ENCODE measurements at places on chromosomes 12 and 14.

DNA sequence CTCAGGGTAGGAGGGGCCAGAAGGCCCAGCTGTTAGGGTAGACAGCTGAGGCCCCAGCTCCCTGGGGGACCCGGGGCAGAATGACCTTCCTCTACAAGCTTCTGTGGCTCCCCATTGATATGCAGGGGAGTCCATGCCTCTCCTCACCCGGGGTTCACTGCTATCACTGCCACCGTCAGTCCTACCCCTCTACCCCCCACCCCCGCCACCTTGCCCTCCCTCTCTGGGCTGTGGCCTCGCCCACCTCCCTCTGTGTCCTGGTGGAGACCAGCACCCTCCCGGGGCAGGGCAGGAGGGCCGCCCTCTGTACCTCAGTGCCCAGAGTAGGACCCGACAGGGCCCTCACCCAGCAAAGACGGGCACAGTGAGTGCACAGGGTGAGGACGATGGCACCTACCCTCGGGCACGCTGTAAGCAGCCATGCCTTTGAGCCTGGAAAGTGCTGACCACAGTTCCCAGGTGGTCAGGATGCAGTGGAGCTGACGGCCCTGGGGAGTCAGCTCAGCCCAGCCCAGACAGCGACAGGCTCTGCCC, 88.4 kb upstream of the SFSWAP start:
- H3K27ac ChIP-seq: no peak overlapping the region
- H3K36me3 ChIP-seq: no peaks in the 10 kb centered on the region
- DNase-seq: no peak
- H3K27me3 ChIP-seq: no peaks in the 10 kb centered on the region
- peaks cover 7% of the 10 kb centered on the region for H3K4me1 ChIP-seq
- no peak overlapping the region for H3K4me3 ChIP-seq

DNA sequence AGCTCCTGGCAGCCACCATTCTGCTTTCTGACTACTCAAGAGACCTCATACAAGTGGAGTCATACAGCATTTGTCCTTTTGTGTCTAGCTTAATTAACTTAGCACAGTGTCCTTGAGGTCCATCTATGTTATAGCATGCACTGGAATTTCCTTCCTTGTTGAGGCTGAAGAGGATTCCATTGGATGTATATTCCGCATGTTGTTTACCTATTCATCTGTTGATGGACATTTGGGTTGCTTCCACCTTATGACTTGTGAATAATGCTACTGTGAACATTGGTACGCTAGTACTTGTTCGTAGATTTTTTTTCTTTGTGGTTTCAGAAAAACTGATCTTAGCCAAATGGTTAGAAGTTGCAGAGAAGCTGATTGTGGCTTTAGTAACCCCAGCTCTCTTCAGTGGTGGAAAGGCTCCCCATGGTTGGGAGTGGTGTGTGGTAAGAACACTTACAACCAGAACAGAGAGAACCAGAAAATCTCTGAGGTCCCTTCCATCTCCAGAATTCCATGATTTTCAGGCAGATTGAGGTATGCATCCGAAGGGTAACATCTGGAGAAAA, 118.4 kb downstream of the SAMD4A start:
- no peaks in the 10 kb centered on the region for H3K27me3 ChIP-seq
- H3K36me3 ChIP-seq: no peaks in the 10 kb centered on the region
- H3K27ac ChIP-seq: peak overlapping the region; percentile 89
- H3K4me1 ChIP-seq: peaks cover 86% of the 10 kb centered on the region

- H3K27ac ChIP-seq: no peak overlapping the region
- DNase-seq: no peak
- no peaks in the 10 kb centered on the region for H3K4me1 ChIP-seq
- no peaks in the 10 kb centered on the region for H3K36me3 ChIP-seq
- no peaks in the 10 kb centered on the region for H3K27me3 ChIP-seq
These were observed 199.0 kb downstream of the RAD51B start for GRCh38 chr14:68018598-68018997.

GRCh38 chr14:70755655-70756054, 53.7 kb downstream of the MAP3K9 start:
- H3K36me3 ChIP-seq: no peaks in the 10 kb centered on the region
- H3K27ac ChIP-seq: no peak overlapping the region
- DNase-seq: no peak
- no peak overlapping the region for H3K4me3 ChIP-seq
- no peaks in the 10 kb centered on the region for H3K4me1 ChIP-seq

DNA sequence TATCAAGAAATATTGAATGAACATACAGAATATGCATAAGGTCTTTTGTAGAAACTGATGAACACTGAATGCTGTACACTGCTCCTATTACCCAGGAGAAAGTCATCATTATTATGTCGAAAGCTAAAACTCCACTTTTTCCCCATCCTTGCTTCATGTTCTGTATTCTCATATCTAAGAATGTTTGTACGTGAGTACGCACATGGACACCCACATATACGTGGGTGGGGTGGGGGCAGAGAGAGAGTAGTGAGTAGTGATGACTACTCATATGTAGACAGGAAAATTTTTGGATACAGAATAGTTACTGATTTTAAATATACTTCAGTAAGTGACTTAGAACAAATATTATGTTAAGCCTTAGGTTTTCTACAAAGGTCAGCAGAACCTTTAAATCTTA, 75.1 kb downstream of the FERMT2 start:
- peaks cover 35% of the 10 kb centered on the region for H3K36me3 ChIP-seq
- no peaks in the 10 kb centered on the region for H3K27me3 ChIP-seq
- H3K4me3 ChIP-seq: no peak overlapping the region
- peaks cover 28% of the 10 kb centered on the region for H3K4me1 ChIP-seq
- no peak for DNase-seq

- H3K36me3 ChIP-seq: no peaks in the 10 kb centered on the region
- no peak for DNase-seq
- H3K27me3 ChIP-seq: no peaks in the 10 kb centered on the region
These were observed 77.0 kb upstream of the PSMC1 start for GRCh38 chr14:90179357-90179756.

GRCh38 chr14:28656704-28657255, 109.8 kb upstream of the FOXG1 start:
- no peak overlapping the region for H3K4me3 ChIP-seq
- no peaks in the 10 kb centered on the region for H3K27me3 ChIP-seq
- H3K36me3 ChIP-seq: no peaks in the 10 kb centered on the region

DNA sequence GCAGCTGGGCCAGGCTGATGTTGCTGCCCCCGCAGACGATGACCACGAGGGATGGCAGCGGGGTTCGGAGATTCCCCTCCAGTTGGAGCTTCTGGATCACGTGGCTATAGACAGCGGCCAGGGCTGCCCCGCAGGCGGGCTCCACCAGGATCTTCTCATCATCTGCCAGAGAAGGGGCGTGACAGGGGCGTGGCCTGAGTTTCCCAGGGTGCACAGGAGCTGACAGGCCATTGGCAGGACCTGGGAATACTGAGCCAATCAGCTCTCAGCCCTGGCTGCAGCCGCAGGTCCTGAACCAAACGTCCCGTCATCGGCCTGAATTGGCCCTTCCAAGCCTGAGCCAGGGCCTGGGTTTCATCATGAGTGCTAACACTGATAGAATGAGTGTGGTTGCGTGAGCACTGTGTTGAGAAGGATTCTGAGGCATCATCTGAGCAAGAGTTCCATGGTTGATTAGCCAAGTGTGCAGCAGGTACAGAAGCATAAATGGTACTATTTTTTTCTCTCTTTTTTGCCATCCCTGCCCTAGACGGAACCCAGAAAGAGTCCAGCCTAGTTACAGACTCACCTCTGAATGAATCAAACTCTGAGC, 10.6 kb downstream of the SDS start:
- H3K4me3 ChIP-seq: no peak overlapping the region
- H3K27ac ChIP-seq: no peak overlapping the region
- no peaks in the 10 kb centered on the region for H3K4me1 ChIP-seq

DNA sequence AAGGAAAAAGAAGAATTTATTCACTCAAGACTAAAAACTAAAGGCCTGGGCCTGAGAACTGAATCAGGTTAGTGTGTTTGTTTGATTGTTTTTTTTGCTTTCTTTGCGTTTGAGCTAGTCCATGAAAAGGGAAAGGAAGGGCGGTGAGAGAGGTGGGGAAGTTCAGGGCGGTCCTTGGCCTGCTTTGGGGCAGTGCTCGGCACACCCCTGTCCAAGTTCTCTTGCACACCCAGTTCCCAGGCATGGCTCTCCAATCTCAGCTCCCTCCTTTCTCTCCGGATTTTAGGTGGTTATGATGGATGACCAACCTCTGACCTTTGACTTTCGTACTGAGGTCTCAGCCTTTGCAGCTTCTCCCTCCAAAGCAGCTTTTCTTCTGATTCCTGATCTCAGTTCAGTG, 11.3 kb downstream of the COA8 start:
- H3K27ac ChIP-seq: no peak overlapping the region
- no peak for DNase-seq
- peaks cover 16% of the 10 kb centered on the region for H3K4me1 ChIP-seq
- no peak overlapping the region for H3K4me3 ChIP-seq

- no peak overlapping the region for H3K4me3 ChIP-seq
- H3K4me1 ChIP-seq: peaks cover 17% of the 10 kb centered on the region
- H3K36me3 ChIP-seq: no peaks in the 10 kb centered on the region
- H3K27ac ChIP-seq: no peak overlapping the region
- DNase-seq: no peak
- no peaks in the 10 kb centered on the region for H3K27me3 ChIP-seq
These were observed 242.4 kb downstream of the TMEM117 start for GRCh38 chr12:44078273-44078672.

DNA sequence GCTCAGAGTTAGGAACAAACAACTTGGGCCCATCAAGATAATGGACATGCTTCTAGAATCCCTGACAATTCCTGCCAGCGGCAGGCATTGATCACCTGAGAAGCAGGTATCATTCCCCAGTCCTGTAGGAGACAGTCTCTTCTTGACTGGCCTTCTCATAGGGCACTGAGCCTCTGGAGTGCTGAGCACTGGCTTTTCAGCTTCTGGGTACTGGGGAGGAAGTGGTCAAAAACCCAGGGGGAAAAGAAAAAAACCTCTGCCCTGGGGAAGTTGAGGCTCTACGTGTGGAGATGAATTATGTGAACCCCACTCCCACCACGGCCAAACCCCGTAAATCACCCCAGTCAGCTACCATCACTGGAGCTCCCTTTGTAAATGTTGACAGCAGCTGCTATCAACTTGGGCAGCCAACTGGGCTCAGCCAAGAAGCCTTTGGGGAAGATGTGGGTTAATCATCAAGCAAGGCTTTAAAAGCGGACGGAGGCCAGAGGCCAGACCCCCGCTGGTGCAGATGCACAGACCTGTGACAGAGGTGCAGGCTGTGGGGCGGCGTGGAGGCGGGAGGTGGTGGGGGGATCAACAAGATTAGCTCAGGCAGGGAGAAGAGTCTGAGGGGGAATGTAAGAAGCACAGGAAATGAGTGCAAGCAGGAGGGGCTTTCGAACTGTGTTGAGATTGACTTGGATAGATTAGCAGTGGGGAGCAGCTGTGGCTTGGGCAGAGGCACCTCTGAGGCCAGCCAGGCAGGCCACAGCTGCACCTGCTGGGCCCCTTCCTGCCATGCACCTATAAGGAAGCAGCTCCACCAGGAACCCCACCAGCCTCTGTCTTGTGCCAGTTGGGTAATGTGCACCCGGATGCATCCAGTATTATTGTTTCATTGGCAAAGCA, 105.4 kb upstream of the HIF1A start:
- DNase-seq: no peak
- H3K27ac ChIP-seq: no peak overlapping the region
- no peaks in the 10 kb centered on the region for H3K36me3 ChIP-seq
- no peak overlapping the region for H3K4me3 ChIP-seq
- H3K27me3 ChIP-seq: no peaks in the 10 kb centered on the region

- no peaks in the 10 kb centered on the region for H3K36me3 ChIP-seq
- DNase-seq: no peak
- H3K4me3 ChIP-seq: no peak overlapping the region
- H3K27ac ChIP-seq: no peak overlapping the region
- no peaks in the 10 kb centered on the region for H3K4me1 ChIP-seq
- H3K27me3 ChIP-seq: no peaks in the 10 kb centered on the region
These were observed 360.9 kb downstream of the RPL10L start for GRCh38 chr14:46290706-46291105.

- H3K4me1 ChIP-seq: peaks cover 10% of the 10 kb centered on the region
- peak overlapping the region; percentile 28 for H3K27ac ChIP-seq
- peaks cover 61% of the 10 kb centered on the region for H3K36me3 ChIP-seq
- no peaks in the 10 kb centered on the region for H3K27me3 ChIP-seq
These were observed 25.0 kb downstream of the SNX6 start for GRCh38 chr14:34604995-34605394.

DNA sequence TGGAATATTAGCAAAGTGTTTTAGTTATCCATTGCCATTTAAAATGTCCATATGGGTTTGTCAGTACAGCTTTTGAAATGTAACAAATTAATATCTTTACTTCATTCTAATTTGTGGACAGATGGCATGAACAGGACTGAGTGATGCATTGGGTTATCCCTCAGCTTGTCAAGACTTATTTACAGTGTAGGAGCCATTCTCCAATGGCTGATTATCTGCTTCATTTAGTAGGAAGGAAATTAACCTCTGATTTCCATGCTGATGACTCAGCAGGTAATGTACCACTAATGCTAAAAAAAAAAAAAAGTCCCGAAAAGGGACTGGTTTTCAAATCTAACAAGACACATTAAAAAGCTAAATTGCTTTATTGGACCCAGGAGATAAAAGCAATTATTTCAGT, 1149.0 kb upstream of the USP15 start:
- no peak for DNase-seq
- no peak overlapping the region for H3K4me3 ChIP-seq
- no peak overlapping the region for H3K27ac ChIP-seq
- H3K4me1 ChIP-seq: no peaks in the 10 kb centered on the region
- no peaks in the 10 kb centered on the region for H3K27me3 ChIP-seq

DNA sequence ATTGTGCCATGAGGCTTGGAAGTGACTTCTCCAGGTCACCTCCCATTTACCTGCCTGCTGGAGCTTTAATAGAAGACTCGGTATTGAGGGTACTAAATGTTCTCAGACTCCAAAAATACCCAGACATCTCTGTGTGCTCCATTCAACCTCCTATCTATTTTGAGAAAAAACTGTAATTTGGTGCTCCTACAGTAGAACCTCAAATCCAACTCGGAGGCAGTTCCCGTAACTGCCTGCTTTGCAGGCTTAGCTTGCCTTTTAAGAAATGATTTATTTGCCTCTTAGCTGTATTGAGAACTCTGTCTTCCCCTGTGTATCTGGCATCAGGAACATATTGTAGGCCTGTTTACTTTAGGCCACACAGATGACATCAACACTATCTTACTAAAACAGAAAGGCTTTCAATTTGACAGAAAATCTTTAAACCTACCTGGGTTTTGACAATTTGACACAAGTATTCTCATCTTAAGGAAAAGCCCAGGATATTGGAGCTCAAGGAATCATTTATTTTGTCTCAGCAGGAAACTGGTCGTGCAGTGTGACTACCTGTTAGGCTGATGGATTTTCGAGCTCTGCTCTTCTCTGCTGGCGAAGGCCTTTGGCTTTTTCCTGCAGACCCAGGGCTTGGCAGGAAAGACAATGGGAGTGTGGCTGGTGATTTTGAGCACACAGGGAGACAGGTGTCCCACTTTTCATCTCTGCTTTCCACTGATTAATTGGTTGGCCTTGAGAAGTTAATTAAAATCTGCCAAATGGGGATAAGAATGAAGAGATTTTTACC, 314.8 kb downstream of the SNAPC1 start:
- no peaks in the 10 kb centered on the region for H3K27me3 ChIP-seq
- no peak for DNase-seq
- H3K36me3 ChIP-seq: no peaks in the 10 kb centered on the region
- H3K4me1 ChIP-seq: no peaks in the 10 kb centered on the region

GRCh38 chr14:38291681-38292467, 36.0 kb upstream of the CLEC14A start:
- H3K36me3 ChIP-seq: no peaks in the 10 kb centered on the region
- H3K4me1 ChIP-seq: peaks cover 5% of the 10 kb centered on the region
- no peak overlapping the region for H3K27ac ChIP-seq
- DNase-seq: no peak
- H3K27me3 ChIP-seq: no peaks in the 10 kb centered on the region
- H3K4me3 ChIP-seq: no peak overlapping the region

Measured in thoracic aorta (tissue), 2 donors.